ENCODE measurements at places on chromosomes 2 and 18.

DNA sequence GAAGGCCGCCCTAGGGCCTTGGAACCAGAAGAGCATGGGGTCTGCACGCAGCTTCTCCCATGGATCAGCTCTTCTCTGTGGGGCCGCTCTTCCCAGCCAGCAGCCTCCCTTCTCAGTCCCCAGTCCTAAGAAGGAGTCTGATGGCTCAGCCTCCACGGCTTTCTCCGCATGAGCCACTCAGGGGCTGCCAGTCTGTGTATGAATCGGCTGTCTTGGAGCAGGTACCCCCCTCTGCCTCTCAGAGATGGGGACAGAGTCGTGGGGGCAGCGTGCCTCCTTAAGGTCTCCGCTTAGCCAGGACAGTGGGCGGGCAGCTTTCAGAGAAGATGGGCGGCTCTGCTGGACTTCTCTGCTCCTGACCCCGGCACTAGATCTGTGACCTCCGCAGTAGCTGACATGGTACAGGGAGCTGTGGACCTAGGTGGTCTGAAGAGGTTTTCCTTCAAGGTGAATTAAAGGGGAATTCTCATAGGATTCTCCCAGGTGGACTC is 21.6 kb downstream of the INPP5D start:
- no peak for DNase-seq

DNA sequence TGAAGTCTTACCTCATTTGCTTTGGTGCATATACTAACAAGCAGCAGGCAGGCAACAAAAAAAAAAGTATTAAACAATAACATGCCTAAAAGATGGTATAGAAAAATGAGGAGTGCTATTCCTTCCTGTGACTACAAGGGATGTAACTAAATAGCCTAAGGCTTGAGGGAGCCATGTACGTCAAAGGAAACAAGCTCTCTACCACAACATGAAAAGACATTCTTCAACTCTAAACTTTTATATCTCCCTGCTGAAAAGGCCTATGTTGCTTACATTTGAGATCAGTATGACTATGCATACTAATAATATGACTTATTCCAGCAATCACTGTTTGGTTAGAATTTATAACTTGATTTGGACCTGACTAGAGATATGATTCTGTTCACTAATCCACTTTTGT is 347.9 kb downstream of the ADCYAP1 start:
- DNase-seq: no peak

DNA sequence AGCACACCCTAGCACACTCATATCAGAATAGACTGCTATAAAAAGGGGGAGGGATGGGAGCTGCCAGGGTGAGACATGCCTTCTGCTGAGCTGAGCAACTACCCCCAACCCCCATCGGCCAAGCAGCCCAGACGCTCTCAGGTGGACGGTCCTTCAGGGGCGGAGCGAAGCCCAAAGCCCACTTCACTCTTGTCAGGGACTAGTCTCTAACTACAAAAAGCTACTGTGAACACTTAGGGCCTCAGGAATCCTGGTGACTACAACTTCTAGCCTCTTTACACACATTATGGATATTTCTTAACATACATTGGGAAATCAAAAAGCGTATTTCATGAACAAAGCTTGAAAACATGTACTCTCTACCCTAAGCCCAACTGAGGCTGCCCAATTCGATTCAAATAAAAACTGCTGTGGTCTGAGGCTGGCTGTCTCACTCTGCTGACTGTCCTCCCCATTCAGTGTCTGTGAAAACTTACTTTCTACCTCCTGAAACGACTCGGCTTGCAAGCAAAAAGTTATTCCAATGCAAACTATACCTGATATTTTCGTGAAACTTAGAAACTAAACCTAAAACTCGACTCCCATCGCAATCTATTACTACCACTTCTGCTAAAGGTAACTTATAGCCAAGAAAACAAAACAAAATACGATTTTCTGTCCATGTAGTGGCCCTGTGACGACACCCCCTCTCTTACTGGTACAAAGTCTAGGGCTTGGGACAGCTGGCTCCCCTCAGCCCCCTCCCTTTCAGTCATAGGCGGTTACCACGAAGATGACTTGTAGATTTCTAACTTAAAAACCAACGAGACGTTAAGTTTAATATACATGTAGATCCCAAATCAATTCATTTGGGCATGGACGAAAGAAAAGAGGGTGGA is 1.2 kb downstream of the SERTAD2 start:
- DNase-seq: peak; percentile 62

DNA sequence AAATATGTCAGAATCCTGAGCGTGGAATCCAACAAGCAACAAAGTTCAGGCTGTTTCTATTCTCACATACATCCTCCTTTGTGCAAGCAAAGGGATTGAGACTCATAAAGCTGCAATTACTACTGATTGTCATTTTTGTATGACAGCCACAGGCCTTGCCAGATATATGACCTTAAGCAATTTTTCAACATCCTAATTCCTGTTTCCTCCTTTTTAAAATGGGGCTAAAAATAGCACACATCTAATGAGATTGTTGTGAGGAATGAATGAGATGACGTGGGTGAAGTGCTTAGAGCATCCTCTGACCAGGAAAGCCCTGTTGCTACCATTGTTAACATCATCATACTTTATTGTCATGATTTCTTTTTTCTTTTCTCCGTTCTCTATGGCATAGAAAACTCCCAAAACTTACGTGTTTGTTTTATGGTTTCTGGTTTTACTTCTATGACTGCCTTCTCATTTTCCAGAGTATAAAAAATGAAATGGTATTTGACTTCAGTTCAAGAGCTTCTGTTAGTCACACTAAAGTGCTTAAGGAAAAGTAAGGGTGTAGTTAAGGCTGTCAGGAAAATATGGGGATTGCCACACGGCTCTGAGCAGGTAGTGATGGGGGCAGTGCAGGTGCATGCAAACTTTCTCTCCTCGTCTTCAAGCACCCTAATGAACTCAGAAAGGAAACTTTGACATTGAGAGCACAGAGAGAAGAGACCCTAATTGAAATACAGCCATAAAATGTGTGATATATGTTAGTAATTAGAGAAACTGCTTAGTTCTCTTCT is 590.6 kb upstream of the NETO1 start:
- DNase-seq: no peak

- DNase-seq: no peak
Observed at GRCh38 chr2:215644233-215644897, 208.5 kb upstream of the FN1 start.

DNA sequence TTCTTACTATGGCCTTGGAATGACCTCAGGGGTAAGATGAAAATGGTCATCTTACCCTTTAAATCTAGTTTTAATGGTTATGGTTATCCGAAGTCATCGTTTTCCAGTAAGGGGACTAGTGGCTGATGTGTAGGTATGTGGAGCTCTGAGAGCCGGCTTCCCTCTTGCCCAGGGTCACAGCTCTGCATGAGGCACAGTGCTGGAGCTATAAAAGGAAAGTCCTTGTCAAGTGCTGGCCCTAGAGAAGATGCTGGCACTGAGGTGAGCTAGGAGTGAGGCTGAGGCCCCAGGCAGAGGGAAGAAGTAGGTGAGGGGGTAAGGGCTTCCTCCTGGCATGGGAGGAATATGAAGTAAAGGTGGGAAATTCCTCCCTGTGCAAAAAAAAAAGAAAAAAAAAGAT is 35.0 kb downstream of the SMARCAL1 start:
- DNase-seq: no peak

DNA sequence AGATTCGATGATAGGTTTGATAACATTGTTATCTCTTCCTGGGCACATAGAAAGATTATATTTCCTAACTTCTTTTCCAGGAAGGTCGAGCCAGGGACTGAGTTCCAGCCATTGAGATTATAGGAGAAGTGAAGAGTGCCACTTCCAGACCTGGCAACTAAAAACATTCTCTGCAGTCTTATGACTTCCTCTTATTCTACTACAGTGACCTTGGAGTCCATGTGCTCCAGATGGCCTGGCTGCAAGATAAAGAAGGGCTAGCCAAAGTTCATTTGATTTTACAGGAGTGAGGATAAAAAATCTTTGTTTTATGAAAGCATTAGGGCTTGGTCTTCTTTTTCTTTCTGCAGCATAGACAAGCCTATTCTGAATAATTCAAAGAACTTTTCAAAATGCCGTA is 363.0 kb downstream of the FSIP2 start:
- no peak for DNase-seq

GRCh38 chr2:122007126-122007525 is 251.7 kb downstream of the TSN start:
- no peak for DNase-seq

- DNase-seq: peak; percentile 12
Observed at GRCh38 chr2:195498176-195498575, 158.8 kb upstream of the SLC39A10 start.

DNA sequence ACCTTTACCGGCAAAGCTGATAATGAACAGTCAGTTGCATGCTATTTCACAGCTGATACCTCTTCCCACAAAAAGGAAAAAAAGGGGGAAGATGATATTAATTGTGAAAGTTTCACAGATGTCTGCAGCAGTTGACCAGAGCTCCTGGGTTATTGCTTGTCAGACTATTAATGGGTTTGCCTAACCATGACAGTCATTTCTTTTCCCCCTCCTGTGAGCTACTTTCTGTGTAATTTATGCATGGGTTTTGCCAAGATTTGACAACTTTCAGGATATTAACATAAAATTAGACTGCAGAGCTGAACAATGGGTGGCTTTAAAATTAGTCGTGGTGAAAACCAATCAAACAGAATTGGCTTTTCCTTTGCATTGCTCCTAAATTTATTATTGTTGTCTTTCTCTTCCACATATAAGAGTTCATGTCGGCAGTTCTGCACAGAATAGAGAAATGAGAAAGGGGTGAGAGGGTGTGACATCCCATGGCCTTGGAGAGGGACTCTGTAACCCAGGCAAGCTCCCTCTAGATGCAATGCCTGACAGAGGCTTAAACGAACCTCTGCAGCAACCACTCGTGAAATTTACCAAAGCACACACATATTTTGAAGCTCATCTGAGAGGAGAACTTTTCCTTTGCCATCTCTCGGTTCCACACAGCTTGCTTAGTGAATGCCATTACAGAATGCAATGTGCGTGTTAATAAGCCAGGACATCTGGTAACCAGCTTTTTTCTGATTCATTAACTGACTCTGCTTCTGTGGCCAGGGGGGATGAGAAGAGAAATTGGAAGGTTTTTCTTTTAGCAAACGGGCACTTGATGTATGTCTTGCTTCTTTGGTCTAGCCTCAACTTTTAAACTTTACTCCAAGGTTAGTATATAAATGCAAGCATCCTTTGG is 82.2 kb upstream of the ITGA4 start:
- DNase-seq: no peak

DNA sequence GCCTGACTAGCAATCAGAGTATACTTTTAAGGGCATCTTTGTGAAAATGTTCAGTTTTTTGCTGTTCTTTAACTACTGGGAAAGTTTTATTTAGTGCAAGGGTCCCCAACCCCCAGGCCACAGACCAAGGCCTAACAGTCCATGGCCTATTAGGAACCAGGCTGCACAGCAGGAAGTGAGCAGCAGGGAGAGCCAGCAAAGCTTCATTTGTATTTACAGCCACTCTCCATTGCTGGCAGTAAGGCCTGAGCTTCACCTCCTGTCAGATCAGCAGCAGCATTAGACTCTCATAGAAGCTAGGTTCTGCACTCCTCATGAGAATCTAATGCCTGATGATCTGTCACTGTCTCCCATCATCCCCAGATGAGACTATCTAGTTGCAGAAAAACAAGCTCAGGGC is 17.1 kb upstream of the NR4A2 start:
- no peak for DNase-seq

DNA sequence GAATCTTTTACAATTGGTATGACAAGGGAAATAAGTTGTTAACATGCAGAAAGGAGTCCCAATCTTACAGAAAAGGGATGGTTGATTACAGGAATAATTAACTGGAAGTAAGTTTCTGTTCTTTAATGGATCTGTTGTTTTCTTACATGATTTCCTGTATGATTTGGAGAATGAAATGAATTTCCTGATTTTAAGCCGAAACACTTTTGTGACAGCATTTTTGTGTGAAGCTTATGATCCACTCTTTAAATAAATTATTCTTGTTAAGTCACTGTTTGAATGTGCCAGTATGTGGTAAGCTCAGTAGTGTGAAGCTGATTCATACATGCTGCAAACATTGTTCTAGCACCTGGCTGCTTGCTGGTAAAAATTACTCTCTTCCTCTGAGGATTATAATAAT is 516.2 kb downstream of the DCDC2C start:
- no peak for DNase-seq

DNA sequence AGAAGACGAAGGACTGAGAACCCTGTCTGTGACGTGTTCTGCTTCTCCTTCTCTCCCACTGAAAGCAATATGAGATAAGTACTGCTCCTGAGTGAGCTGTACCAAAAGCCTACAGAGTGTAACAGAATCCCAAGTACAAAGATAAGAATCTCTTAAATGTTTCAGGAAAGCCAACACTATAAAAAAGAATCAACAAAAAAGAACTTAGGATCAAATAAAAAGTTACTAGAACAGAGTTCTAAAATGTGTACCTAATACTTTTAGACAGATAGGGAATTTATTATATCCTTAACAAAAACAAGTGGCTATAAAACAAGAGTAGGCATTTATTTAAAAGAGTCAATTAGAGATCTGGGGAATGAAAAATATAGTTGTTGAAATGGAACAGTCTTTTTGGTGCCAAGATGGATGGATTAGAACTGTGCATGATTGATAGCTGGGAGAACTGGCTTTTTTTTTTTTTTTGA is 49.0 kb downstream of the NCOA1 start:
- DNase-seq: no peak

- DNase-seq: no peak
Observed at GRCh38 chr2:135963841-135964240, 21.6 kb downstream of the DARS1 start.

DNA sequence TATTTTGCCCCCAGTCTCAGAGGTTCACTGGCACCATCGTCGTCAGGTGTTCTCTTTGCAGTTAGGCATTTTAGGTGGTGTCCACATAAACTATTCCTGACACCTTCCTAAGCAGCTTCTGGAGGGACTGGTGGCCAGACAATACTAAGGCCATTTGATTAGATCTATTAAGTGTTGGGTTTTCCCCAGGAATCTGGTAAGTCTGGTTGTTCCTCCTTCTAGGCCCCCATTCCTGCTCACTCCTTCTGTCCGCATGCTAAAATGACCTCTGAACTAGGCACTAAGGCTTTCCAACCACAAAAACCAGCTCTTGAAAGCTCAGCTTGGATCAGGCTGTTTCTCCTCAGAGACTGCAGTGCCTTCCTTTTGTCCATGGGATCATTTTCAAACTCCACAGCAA is 100.7 kb downstream of the MGAT5 start:
- DNase-seq: no peak

DNA sequence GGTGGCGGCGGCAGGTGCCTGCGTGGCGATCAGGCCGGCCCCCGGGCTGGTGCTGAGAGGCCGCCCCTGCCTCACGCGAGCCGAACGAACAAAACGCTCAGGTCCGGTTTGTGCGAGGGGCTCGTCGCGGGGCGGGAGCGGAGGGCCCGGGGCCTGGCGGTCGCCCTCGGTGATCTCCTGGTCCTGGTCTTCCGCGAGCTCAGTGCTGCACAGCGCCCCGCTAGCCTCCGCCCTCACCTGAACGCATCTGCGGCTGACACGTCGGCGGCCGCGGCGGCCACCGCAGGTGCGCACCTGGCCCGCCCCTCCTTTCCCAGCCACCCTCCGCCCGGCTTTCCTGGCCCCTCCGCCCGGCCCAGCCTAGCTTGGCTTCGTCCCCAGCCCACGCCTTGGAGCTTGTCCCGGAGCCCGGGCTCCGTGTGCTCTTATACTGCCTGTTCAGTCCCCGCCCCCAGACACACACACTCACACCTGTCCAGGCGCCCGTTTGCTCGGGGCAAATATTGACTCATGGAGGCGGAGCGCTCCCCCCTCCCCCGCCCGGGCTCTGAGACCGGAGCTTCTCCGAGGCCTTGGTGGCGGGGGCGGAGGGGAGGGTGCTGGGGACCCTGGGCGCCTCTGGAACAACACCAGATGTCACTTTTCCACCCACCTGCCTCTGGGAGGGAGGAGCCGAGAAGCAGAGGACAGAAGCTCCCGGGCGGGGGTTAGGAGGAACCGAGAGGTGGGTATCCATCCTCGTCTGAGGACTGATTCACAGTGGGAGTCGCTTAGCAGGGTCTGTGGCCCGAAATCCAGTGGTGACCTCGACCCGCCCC is 8.6 kb upstream of the CRYBA2 start:
- peak; percentile 89 for DNase-seq

All from H7 (cell line).